Mononuclear cell (primary cell): ENCODE measurements at places on chromosomes 7 and 10. TPM values are rescaled to one million over a fixed set of nuclear protein-coding genes. Genes with fewer than 3 reads are reported as not detected.

Gene PITRM1
- total RNA-seq: 52.7 TPM

Gene WASHC2C
- total RNA-seq: 45.4 TPM

Gene CYP3A4
- not detected for total RNA-seq

Gene ZNF777
- total RNA-seq: 10.8 TPM

Gene GFRA1
- not detected for total RNA-seq

Gene CDC123
- total RNA-seq: 91.0 TPM

Gene MYL10
- total RNA-seq: not detected

Gene EPO
- total RNA-seq: not detected

Gene DNA2
- total RNA-seq: 7.5 TPM

Gene KIAA1549
- 0.10 TPM for total RNA-seq

Gene MALRD1
- not detected for total RNA-seq

Gene NEURL1
- 4.8 TPM for total RNA-seq

Gene HERC4
- 42.2 TPM for total RNA-seq

Gene CALML5
- total RNA-seq: not detected

Gene SMKR1
- 0.31 TPM for total RNA-seq

Gene PPP1R9A
- 1.6 TPM for total RNA-seq

Gene PRPF18
- total RNA-seq: 42.7 TPM

Gene UCMA
- total RNA-seq: not detected

Gene CLDN3
- total RNA-seq: not detected

Gene ICA1
- total RNA-seq: 5.1 TPM

Gene TBL2
- total RNA-seq: 11.5 TPM

Gene PCLO
- not detected for total RNA-seq

Gene ASB13
- total RNA-seq: 3.1 TPM

Gene RAB19
- total RNA-seq: 1.5 TPM

Gene HHEX
- 30.3 TPM for total RNA-seq

Gene SGCE
- 4.6 TPM for total RNA-seq

Gene CTAGE8
- total RNA-seq: 0.73 TPM

Gene GRID2IP
- total RNA-seq: 0.21 TPM

Gene COL17A1
- total RNA-seq: not detected

Gene SPDYE11
- total RNA-seq: not detected

Gene NCF1
- 23.0 TPM for total RNA-seq

Gene FASTK
- 33.6 TPM for total RNA-seq

Gene GIMAP8
- 4.2 TPM for total RNA-seq

Gene KIAA1217
- total RNA-seq: 0.21 TPM

Gene TFR2
- 0.31 TPM for total RNA-seq

Gene UPF2
- 20.6 TPM for total RNA-seq

Gene ZKSCAN1
- total RNA-seq: 41.3 TPM

Gene SRI
- 40.0 TPM for total RNA-seq

Gene ABCA13
- 0.21 TPM for total RNA-seq

Gene PRR15
- total RNA-seq: not detected

Gene GSTK1
- 245 TPM for total RNA-seq

Gene PNLIPRP3
- total RNA-seq: not detected

Gene IGFBP1
- total RNA-seq: not detected
